ENCODE measurements at places on chromosomes 16 and 17.

DNA sequence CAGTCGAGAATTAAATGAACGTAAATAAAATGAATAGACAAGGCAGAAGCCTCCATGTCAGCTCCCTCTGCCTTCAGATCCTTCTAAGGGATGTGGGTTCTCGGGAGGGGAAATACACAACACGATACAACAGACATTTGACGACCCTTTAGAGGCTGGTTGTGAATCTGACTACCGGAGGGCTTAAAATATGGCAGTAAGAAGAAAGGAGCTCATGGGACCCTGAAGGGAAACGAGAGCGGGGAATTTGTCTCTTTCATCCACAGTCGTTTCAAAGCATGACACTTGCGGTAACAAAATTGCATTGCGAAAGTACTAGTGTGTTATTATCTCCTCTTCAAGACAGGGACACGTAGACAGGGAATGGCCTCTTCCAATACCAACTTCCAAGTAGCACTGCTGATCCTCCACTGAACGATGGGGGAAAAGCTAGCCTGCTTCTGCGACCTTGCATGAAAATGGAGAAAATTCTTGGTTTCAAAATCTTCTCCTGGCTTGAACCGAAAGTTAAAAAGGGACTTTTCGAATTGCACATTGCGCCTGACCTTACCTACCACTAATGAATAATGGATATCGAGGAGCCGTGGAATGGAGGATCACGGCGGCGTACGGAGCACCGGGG is 1.2 kb upstream of the TNRC6C start:
- DNase-seq, result no peak

GRCh38 chr17:55521186-55521585 is 9.9 kb upstream of the SMIM36 start:
- DNase-seq, result no peak

GRCh38 chr16:24409045-24409444 is 130.3 kb upstream of the RBBP6 start:
- DNase-seq, result no peak

GRCh38 chr16:85594273-85594977 is 18.7 kb upstream of the GSE1 start:
- DNase-seq, result no peak

- no peak for DNase-seq
These were observed 453.4 kb downstream of the KCNJ18 start for GRCh38 chr17:22145605-22146178.
